ENCODE measurements at places on chromosomes 11 and 22.

DNA sequence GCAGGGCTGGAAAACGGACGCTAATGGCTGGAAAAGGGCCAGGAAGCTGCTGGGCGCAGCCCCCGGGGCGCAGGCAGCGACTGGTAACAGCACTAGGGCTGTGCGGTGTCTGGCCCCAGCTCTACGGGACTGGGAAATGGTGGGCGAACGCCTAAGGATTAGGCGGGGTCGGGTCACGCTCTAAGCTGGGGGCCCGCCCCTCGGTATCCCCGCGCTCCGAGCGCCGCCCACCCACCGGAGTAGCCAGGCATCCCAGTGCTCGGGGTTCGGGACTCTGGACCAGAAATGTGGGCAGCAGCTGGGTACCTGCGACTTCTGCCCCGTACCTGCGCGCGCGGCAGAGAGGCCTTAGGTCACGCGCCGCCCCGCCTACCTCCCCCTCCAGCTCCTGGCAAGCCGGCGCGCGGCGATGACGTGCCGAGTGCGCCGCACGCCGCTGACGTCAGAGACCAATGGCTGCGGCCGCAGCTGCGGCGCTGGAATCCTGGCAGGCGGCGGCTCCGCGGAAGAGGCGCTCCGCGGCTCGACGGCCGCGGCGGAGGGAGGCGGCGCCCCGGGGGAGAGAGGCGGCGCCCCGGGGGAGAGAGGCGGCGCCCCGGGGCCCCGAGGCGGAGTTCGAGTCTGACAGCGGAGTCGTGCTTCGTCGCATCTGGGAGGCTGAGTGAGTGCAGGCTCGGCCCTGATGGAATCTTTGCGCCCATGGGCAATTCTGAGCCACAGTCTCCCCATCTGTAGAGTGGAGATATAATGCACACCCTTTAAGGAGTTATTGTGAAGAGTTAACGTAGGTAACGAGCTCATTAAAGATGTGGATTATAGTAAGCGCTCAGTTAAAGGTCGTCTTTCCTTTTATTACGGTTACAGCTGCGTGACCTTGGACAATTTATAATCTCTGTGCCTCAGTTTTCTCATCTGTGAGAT lies at the start of the genes HPS4 and SRRD:
Gene HPS4 (minus strand): TSS at position 345 of the 921 bp plus-strand sequence. CDS start 2,021 bp downstream, outside the sequence.
Gene SRRD (plus strand): TSS at position 439 of the 921 bp plus-strand sequence. CDS start 14 bp downstream, at position 453.
- no peaks in the 10 kb centered on the region for H3K4me1 ChIP-seq
- H3K27me3 ChIP-seq, result no peaks in the 10 kb centered on the region
- H3K4me3 ChIP-seq, result peak within 1 kb of the TSS; percentile 98
- H3K27ac ChIP-seq, result no peak within 1 kb of the TSS
- H3K36me3 ChIP-seq, result peaks cover 7% of the 10 kb centered on the region
- peak; percentile 92 for DNase-seq

GRCh38 chr11:33827206-33827605 lies 52.9 kb upstream of the FBXO3 start:
- no peaks in the 10 kb centered on the region for H3K36me3 ChIP-seq
- no peak for DNase-seq
- no peak overlapping the region for H3K4me3 ChIP-seq

- DNase-seq, result no peak
- H3K27me3 ChIP-seq, result no peaks in the 10 kb centered on the region
- H3K27ac ChIP-seq, result no peak overlapping the region
- peaks cover 15% of the 10 kb centered on the region for H3K4me1 ChIP-seq
- H3K36me3 ChIP-seq, result 0 out of 3 replicates have a peak, but pooled peaks cover 3% of the 10 kb centered on the region
These were observed 79.4 kb downstream of the TMPRSS5 start for GRCh38 chr11:113626736-113627135.

- H3K36me3 ChIP-seq, result peaks cover 51% of the 10 kb centered on the region
- H3K27ac ChIP-seq, result no peak overlapping the region
- no peaks in the 10 kb centered on the region for H3K4me1 ChIP-seq
- H3K4me3 ChIP-seq, result no peak overlapping the region
- no peak for DNase-seq
These were observed 43.3 kb downstream of the CABIN1 start for GRCh38 chr22:24054356-24054755.

- DNase-seq, result peak; percentile 75
- no peaks in the 10 kb centered on the region for H3K36me3 ChIP-seq
- no peaks in the 10 kb centered on the region for H3K27me3 ChIP-seq
These were observed at the start of gene MRGPRF for GRCh38 chr11:69013009-69013951. Gene MRGPRF, minus strand, starts transcription at chr11:69013246. Its CDS starts 3,345 bp downstream, at chr11:69009901.

DNA sequence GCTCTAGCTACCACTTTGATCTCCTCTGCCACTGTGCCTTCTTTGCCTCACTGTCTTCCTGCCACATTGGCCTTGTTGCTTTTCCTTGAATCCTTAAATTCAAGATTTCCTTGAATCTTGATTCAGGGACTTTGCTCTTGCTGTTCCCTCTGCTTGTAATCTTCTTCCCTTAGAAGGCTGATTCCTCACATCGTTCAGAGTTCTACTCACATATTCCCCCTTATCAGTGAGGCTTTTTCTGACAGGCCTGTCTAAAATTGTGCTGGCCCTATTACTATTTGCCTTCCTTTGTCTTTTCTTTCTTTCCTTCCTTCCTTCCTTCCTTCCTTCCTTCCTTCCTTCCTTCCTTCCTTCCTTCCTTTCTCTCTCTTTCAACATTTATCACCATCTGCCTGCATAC lies 206.9 kb upstream of the CCDC90B start:
- H3K27me3 ChIP-seq, result no peaks in the 10 kb centered on the region
- H3K36me3 ChIP-seq, result no peaks in the 10 kb centered on the region
- no peak overlapping the region for H3K27ac ChIP-seq

DNA sequence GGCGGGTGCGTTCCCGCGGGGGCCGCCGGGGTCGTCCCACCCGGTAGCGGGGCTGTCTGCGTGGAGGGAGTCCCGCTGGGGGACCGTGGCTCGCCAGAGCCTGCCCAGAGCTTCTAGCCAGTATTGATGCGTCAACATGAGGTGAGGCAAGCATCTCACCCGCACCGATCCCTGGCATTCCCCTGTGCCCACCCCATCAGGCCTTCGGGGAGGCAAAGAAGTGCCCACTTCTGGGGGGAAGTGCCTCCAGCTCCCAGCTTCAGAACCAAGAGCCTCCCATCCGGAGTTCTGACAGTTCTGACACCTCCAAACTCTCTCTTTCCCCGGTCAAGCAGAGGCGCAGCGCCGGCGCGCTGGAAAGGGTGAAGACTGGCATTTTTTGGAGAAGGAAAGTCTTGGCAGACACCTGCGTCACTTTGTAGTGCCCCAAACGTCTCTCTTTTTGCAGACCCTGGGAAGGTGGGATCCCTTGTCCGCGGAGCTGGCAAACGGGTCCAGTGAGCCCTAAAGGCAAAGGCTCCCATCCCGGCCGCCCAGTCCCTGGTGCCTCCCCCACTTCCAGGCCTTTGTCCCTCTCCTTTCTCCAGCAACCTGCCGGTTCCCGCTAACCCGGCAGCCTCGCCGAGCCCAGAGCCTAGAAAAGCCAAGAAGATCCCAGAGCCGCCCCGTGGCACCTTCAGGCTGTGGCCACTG lies 3.2 kb upstream of the PAX6 start:
- H3K4me3 ChIP-seq, result no peak overlapping the region
- no peak overlapping the region for H3K27ac ChIP-seq
- no peaks in the 10 kb centered on the region for H3K4me1 ChIP-seq
- H3K36me3 ChIP-seq, result no peaks in the 10 kb centered on the region
- peak; percentile 53 for DNase-seq

GRCh38 chr11:36027731-36028130 lies 83.9 kb downstream of the LDLRAD3 start:
- H3K27me3 ChIP-seq, result no peaks in the 10 kb centered on the region
- no peaks in the 10 kb centered on the region for H3K36me3 ChIP-seq
- no peak overlapping the region for H3K27ac ChIP-seq
- DNase-seq, result no peak

DNA sequence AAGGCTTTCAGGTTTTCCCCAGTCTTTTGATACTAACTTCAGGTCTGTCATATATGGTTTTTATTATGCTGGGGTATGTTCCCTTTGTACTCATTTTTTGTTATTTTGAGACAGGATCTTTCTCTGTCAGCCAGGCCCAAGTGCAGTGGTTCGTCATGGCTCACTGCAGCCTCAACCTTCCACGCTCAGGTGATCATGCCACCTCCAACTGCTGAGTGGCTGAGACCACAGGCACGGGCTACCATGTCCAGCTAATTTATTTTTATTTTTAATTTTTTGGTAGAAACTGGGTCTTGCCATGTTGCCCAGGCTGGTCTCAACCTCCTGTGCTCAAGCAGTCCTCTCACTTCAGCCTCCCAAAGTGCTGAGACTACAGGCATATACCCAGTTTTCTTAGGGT lies 50.6 kb upstream of the PDGFD start:
- no peak overlapping the region for H3K4me3 ChIP-seq
- no peaks in the 10 kb centered on the region for H3K36me3 ChIP-seq
- H3K27me3 ChIP-seq, result no peaks in the 10 kb centered on the region
- no peak overlapping the region for H3K27ac ChIP-seq
- H3K4me1 ChIP-seq, result no peaks in the 10 kb centered on the region
- no peak for DNase-seq

- no peak overlapping the region for H3K4me3 ChIP-seq
- H3K27ac ChIP-seq, result no peak overlapping the region
- H3K4me1 ChIP-seq, result peaks cover under 1% of the 10 kb centered on the region
- no peaks in the 10 kb centered on the region for H3K27me3 ChIP-seq
- no peak for DNase-seq
These were observed 5.8 kb upstream of the PAMR1 start for GRCh38 chr11:35531246-35531645.

GRCh38 chr11:123216249-123216648 lies 21.2 kb upstream of the CLMP start:
- peak; percentile 84 for DNase-seq
- H3K27ac ChIP-seq, result peak overlapping the region; percentile 54

- H3K4me3 ChIP-seq, result no peak overlapping the region
- H3K27ac ChIP-seq, result no peak overlapping the region
- H3K27me3 ChIP-seq, result no peaks in the 10 kb centered on the region
- peaks cover 7% of the 10 kb centered on the region for H3K4me1 ChIP-seq
These were observed 686.3 kb downstream of the NTM start for GRCh38 chr11:132056689-132057088.

- no peaks in the 10 kb centered on the region for H3K4me1 ChIP-seq
- no peak overlapping the region for H3K4me3 ChIP-seq
- H3K27me3 ChIP-seq, result no peaks in the 10 kb centered on the region
- DNase-seq, result no peak
These were observed 38.1 kb upstream of the POU2AF1 start for GRCh38 chr11:111417011-111417765.

Data from H9 (cell line).